ENCODE measurements at places on chromosomes 3 and 15. TPM values are rescaled to one million over a fixed set of nuclear protein-coding genes. Genes with fewer than 3 reads are reported as not detected.

The CKMT1B gene
- 15.3 TPM for polyA plus RNA-seq

The CFAP161 gene
- 0.25 TPM for polyA plus RNA-seq

The RNU6-1 gene
- not detected for polyA plus RNA-seq

The SNX22 gene
- 2.7 TPM for polyA plus RNA-seq

The CPN2 gene
- 0.09 TPM for polyA plus RNA-seq

The HHLA2 gene
- 121 TPM for polyA plus RNA-seq

The CHSY1 gene
- polyA plus RNA-seq = 14.9 TPM

The FMN1 gene
- polyA plus RNA-seq = 0.88 TPM

The CCR2 gene
- 1.3 TPM for polyA plus RNA-seq

The SERP1 gene
- 145 TPM for polyA plus RNA-seq

The TGM4 gene
- polyA plus RNA-seq = 0.04 TPM

The COLQ gene
- 4.7 TPM for polyA plus RNA-seq

The C3orf80 gene
- 0.72 TPM for polyA plus RNA-seq

The CNOT10 gene
- polyA plus RNA-seq = 37.5 TPM

The ZNF662 gene
- 23.4 TPM for polyA plus RNA-seq

The FBXW12 gene
- 0.18 TPM for polyA plus RNA-seq

The PLCH1 gene
- 7.4 TPM for polyA plus RNA-seq

The ZNF80 gene
- 0.03 TPM for polyA plus RNA-seq

The GOLGA8H gene
- 0.28 TPM for polyA plus RNA-seq

The GXYLT2 gene
- 3.1 TPM for polyA plus RNA-seq

The EXOSC7 gene
- 38.1 TPM for polyA plus RNA-seq

The PLIN1 gene
- polyA plus RNA-seq = 0.34 TPM

The ARHGEF26 gene
- polyA plus RNA-seq = 12.6 TPM

The PPM1L gene
- polyA plus RNA-seq = 4.5 TPM

The GOLGA6L4 gene
- polyA plus RNA-seq = 8.2 TPM

The WDR93 gene
- 0.30 TPM for polyA plus RNA-seq

The FETUB gene
- not detected for polyA plus RNA-seq

The THAP10 gene
- polyA plus RNA-seq = 2.6 TPM

The SI gene
- polyA plus RNA-seq = 722 TPM

The ERICH6 gene
- 0.09 TPM for polyA plus RNA-seq

The KNL1 gene
- polyA plus RNA-seq = 9.8 TPM

The FEZF2 gene
- polyA plus RNA-seq = not detected

The SLC28A1 gene
- 33.1 TPM for polyA plus RNA-seq

The SERPINI2 gene
- polyA plus RNA-seq = 0.09 TPM

The ECT2 gene
- 16.2 TPM for polyA plus RNA-seq

The ADAMTS9 gene
- polyA plus RNA-seq = 15.4 TPM

The GCSAM gene
- polyA plus RNA-seq = 3.7 TPM

The TNFSF10 gene
- polyA plus RNA-seq = 124 TPM

The LCTL gene
- polyA plus RNA-seq = 0.34 TPM

The EPHA6 gene
- polyA plus RNA-seq = 1.6 TPM

The CNTN6 gene
- polyA plus RNA-seq = 2.5 TPM

The THPO gene
- 1.9 TPM for polyA plus RNA-seq

The SEMA5B gene
- 5.4 TPM for polyA plus RNA-seq

The CCDC50 gene
- 82.1 TPM for polyA plus RNA-seq

The AADAC gene
- polyA plus RNA-seq = 147 TPM

The RFTN1 gene
- polyA plus RNA-seq = 15.0 TPM

The RLBP1 gene
- polyA plus RNA-seq = 2.8 TPM

The GOLGA8M gene
- polyA plus RNA-seq = 1.3 TPM

The MAP3K13 gene
- 52.3 TPM for polyA plus RNA-seq

The PPARG gene
- polyA plus RNA-seq = 10.4 TPM

The IL17RC gene
- 36.3 TPM for polyA plus RNA-seq

The PSTPIP1 gene
- 3.1 TPM for polyA plus RNA-seq

The BFSP2 gene
- polyA plus RNA-seq = not detected

The KBTBD8 gene
- 2.7 TPM for polyA plus RNA-seq

All from large intestine (tissue), 12 donors.